Stimulated activated CD8-positive, alpha-beta memory T cell treated with anti-CD3 and anti-CD28 coated beads, Interleukin-2, amount 100 ng/mL, for 48 hours (primary cell): ENCODE measurements at places on chromosomes 2 and 18.

DNA sequence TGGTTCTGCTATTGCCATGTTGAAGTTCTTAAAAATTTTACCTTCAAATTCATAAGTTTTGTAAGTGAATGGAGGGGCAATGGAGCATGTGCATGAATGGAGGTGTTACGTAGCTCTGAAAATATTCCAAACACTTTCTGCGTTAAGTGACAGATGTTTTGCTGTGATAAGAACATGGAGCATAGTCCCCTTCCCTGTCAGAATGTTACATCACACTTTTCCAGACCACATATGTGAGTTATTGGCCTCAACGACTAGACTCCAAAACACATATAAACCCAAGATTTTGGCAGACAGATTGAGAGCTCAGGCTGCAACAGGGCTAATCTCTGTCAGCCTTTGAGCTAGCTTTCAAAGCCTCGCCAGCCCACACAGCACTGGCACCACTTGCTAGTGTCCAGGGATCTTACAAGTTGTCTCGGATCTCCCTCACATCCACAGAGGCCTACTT, 27.2 kb upstream of the MFSD6 start:
- no peak for DNase-seq

- no peak for DNase-seq
These were observed 1.2 kb downstream of the CBLN2 start for GRCh38 chr18:72542984-72543356.

- peak; percentile 49 for DNase-seq
These were observed 1.4 kb upstream of the RNF152 start for GRCh38 chr18:61893971-61894750.

GRCh38 chr2:49021271-49021670, 133.0 kb downstream of the FSHR start:
- DNase-seq, result no peak
